ENCODE measurements at places on chromosomes 1 and 21.
A peak's percentile ranks its signal among the peaks of the same experiment; 100 is the strongest.

- no peak for DNase-seq
Observed at GRCh38 chr1:15452866-15453571, 3.5 kb upstream of the CELA2A start.

DNA sequence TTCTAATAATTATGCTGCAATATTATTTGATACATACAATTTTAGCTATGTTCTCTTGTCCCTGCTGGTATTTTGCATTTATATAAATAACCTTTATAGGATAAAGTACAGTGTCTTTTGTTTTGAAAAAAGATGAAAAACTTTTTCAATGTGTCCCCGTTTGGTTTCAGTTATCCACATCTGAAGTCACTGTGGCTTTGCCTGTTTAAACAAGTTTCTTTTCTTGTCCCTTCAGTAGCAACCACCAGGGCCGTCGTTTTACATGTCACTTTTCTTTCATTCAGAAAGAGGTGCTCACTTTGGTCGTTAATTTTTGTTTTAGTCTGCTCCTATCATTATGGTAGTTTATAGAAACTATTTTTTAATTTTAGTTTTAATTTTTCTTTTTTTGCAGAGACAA is 41.4 kb downstream of the RABGAP1L start:
- DNase-seq, result no peak

- no peak for DNase-seq
Observed at GRCh38 chr1:106659490-106660244, 396.8 kb upstream of the PRMT6 start.

GRCh38 chr1:204983136-204983535 is 59.9 kb upstream of the CNTN2 start:
- DNase-seq, result no peak

DNA sequence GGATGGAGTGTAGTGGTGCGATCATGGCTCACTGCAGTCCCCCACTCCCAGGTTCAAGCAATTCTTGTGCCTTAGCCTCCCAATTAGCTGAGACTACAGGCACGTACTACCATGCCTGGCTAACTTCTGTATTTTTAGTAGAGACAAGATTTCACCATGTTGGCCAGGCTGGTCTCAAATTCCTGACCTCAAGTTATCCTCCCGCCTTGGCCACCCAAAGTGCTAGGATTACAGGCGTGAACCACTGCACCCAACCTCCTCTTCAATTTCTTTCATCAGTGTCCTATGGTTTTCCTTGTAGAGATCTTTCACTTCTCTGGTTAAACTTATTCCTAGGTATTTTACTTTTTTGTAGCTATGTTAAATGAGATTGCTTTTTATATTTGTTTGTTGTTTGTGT is 10.7 kb upstream of the MAST2 start:
- DNase-seq, result no peak

DNA sequence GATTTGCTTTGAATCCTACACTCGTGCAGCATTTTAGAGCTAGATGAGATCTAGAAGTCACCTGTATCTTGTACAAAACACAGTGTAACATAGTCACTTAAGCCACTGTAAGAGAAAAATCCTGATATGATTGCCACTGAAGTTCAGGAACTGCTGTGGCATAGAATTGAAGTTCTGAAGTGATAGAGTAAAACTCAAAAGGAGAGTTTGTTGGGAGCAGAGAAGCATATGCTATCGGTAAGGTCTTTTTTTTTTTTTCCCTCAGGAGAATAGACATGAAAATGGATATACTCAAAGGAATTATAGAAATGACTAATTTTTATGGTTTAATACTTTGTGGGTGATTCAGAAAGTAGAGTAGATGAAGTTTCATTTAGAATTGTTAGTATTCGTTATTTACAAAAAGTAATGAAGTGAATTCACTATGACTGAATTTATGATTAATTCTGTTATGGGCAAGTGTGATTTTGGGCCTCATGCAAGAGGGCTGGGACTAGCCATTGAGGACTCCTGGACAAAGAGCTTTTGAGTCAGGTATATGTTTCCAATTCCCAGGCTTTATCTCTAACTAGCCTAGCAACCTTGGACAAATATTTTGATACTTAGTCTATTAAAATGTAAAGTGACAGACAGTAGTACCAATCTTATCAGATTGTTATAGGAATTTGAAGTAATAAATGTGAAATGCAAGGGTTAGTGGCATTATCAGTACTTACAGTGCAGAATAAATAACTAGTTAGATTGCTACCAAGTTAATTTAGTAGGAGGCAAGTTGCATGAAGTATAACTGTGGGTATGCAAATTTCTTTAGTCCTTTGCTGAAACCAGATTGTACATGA is 3.1 kb downstream of the KCTD3 start:
- DNase-seq, result peak; percentile 10

- no peak for DNase-seq
Observed at GRCh38 chr1:7717748-7718368, 53.2 kb upstream of the VAMP3 start.

DNA sequence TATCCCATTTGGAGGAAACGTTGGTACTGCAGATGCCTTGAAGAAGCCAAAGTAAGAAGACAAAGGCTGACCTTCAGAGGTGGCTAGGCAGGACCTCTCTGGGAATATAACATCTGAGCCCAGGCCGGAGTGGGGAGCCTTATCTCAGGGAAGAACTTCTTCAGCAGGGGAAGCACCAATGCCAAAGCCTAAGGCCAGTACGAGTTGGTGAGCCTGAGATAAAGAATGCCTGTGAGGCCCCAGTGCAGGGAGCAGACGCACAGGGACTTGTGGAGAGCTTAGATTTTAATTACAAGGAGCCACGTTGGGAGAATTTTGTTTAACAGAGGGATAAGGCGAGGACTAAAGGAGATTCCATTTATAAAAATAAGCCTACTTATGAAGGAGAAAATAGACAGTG is 468.8 kb upstream of the RUNX1 start:
- no peak for DNase-seq

- peak; percentile 75 for DNase-seq
Observed at GRCh38 chr1:1359308-1359663, 931 bp upstream of the MXRA8 start.

DNA sequence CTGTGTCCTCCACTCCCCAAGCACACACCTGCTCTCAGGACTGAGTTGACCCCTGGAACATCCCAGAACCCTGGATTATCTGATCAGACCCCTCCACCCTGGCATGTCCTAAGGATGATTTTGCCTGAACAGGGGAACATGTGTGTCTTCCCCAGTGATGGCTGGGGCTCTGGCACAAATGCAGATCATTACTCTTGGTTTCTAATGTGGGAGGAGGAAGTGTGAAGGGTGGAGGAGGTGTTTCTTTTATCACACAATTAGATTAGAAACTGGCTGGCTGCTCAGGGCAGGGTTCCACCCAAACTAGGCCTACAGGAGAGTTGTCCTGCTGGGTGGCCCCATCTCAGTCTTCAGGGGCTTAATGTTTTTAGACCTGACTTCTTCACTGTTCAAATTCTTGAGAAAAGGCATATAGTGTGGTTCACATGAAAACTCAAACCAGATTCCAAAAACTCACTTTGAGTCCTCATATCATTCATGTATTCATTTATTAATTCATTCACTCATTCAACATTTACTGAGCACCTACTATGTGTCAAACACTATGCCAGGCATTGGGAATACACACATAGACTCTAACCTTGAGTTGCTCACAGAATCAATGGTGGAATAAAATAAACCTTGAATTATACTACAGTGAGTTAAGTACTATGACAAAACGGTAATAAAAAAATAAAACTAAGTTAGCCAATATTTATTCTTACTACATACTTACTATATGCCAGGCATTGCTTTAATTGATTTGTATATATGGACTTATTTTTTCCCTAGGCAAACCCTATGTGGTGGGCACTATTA is 221.8 kb upstream of the JUN start:
- DNase-seq, result no peak

DNA sequence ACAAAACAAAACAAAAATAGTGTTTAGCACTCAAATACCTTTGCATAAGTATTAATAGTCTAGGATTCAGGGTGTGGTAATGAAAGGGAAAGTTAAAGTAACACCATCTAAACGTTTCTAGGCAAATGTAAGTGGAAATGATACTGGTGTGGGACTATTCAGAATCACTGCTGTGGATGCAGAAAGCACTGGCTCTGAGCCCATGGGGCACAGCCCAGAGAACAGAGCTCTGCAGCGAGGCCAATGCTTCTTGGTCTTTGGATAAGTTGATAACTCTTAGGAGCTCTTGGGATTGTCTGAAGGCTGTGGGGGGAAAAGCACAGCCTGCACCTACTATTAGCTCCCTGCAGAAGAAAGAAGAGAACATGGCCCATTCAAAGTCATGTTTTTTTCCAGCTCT is 21.4 kb upstream of the DNM3 start:
- no peak for DNase-seq

GRCh38 chr1:29801561-29801973 is 565.2 kb downstream of the PTPRU start:
- no peak for DNase-seq

DNA sequence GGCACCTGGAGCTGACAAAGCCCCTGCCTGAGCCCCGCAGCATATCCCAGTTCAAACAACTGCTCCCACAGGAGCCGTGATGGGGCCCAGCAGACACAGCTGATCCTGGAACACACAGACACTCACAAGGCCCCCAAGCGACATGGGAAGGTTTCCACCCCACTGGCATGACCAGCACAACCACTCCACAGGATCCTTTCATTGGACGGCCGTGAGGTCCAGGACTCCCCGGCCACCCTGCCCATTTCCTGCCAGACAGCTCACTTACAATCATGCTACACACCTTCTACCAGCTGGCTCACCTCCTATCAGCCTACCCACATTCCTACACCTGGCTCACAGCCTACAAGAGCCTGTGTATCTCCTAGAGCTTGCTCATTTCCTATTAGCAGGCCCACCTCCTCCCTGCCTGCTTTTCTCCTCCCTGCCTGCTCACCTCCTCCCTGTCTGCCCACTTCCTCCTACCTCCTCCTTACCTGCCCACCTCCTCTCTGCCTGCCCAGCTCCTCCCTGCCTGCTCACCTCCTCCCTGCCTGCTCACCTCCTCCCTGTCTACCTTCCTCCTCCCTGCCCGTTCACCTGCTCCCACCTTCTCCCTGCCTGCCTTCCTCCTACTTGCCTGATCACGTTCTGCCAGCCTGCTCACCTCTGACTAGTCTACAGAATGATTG is 73.9 kb downstream of the MATN1 start:
- no peak for DNase-seq

GRCh38 chr1:232834066-232834465 is 28.9 kb downstream of the MAP10 start:
- DNase-seq, result no peak

- DNase-seq, result no peak
Observed at GRCh38 chr1:156226116-156226538, 13.3 kb downstream of the PMF1 start.

DNA sequence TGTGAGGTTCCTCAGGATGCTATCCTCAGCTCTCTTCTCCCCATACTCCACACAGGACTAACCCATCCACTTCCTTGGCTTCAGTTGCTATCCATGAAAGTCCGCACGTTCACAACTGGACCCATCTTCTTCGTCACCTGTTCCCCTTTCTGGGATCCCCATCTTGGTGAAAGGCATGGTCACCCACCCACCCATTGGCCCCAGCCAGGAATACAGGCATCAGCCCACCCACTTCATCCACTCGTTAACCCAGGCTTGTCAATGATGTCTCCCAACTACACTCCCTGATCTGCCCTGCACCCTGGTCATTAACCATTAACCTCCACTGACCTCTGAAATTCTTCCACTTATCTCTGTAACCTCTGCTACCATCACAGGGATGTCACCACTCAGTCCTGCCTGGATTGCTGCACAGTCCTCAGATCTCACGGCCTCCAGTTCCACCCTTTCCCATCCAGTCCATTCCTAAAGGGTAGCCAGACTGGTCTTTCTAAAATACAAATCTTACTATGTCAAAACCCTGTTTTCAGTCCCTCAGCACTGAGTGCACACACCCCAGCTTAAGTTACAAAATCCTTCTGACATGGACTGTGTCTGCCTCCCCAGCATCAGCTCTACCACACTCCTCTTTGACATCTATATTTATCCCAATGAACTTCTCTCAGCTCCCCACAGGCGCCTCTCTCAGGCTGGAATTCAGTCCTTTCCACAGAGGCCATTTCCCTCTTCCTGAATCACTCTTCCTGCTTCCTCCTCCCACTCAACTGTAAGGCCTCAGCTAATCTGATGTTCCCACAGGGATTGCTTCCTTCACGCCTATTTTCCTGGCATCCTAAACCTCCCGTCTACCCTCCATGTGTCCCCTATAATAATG is 10.4 kb downstream of the PGLYRP4 start:
- no peak for DNase-seq

DNA sequence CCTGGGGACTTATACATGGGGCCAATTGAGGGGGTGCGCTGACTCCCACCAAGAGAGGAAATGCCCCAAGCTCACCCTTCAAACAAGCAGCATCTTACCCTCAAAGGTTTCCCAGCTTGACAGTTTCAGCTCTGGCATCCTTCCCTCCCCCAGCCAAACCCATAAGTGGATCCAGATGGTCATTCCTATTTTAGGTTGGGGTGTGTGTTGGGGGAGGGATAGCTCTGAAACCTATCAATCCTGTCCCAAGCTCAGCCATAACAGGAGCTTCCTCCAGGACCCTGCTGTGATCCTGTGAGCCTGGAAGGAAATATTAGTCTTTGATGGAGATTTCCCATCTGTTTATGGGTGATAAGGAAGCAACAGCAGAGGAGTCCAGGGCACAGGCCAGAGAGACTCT is 3.4 kb upstream of the TMEM222 start:
- DNase-seq, result peak; percentile 72

DNA sequence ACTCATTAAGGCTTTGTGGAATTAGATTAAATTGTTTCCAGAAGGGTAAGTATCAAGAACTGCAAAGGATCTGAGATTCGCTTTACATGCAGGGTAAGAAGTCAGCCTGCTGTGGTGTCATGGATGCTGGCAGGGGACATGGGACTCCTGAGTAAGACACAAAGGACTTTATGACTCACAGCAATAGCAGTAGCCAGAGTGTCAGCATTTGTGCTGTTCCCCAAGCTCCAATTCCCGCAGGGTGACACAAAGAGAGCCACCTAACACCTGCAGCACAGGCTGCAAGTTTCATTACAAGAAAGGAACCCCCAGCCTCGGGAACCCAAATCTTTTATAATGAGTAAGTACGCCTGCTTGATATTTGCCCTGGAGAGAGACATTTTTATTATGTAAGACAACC is 298.1 kb upstream of the POU3F1 start:
- DNase-seq, result no peak

DNA sequence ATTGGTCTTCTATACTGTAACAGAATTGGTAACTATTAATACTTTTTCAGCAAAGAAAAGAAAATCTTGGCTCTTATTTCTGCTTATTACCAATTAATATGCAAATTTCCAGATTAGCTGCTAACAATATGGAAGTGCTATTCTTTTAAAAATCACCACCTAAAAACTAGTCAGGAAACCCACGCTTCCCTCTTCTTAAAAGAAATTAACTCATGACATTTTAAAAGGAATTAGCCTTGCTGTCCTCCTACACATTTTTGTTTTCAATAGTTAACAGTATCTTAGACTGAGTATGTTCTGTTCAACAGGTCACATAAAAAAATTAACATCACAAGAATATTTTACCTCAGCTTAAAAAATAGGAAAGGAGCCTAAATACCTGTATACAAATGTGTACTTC is 27.3 kb downstream of the ABL2 start:
- no peak for DNase-seq

DNA sequence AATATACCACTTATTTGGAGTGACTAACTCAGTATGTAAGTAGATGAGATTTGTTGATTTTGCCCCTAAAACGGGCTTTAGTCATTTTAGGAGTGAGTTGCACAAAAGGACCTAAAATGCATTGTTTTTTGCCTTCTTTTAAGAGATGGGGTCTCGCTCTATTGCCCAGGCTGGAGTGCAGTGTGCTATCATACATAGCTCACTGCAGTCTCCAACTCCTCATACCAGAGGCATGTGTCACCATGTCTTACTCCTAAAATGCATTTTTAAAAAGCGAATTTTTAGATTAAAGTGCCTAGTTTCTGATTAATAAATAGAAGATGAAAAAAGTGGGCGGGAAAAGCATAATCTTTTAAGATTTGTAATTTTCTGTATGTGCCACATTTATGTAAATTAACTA is 11.5 kb upstream of the NEXN start:
- peak; percentile 17 for DNase-seq

All from GM03348 (cell line).